ENCODE measurements at places on chromosomes 4 and X. TPM values are rescaled to one million over a fixed set of nuclear protein-coding genes. Genes with fewer than 3 reads are reported as not detected.
A peak's percentile ranks its signal among the peaks of the same experiment; 100 is the strongest.

RASSF6 gene
- polyA plus RNA-seq = 0.12 TPM

PLK4 gene
- 8.8 TPM for polyA plus RNA-seq

HSD17B10 gene
- 58.5 TPM for polyA plus RNA-seq

HTN3 gene
- not detected for polyA plus RNA-seq

PAGE3 gene
- not detected for polyA plus RNA-seq

UGT2B10 gene
- polyA plus RNA-seq = not detected

CHRNA9 gene
- polyA plus RNA-seq = 0.09 TPM

S100G gene
- not detected for polyA plus RNA-seq

DUX4 gene
- 0.58 TPM for polyA plus RNA-seq

HTRA3 gene
- 46.2 TPM for polyA plus RNA-seq

PCYT1B gene
- polyA plus RNA-seq = 1.2 TPM

GRCh38 chr4:82710197-82710929 is 88.2 kb downstream of the SCD5 start:
- DNase-seq = no peak

- no peak for DNase-seq
Measured at GRCh38 chr4:176897226-176897625, 104.5 kb upstream of the VEGFC start.

DNA sequence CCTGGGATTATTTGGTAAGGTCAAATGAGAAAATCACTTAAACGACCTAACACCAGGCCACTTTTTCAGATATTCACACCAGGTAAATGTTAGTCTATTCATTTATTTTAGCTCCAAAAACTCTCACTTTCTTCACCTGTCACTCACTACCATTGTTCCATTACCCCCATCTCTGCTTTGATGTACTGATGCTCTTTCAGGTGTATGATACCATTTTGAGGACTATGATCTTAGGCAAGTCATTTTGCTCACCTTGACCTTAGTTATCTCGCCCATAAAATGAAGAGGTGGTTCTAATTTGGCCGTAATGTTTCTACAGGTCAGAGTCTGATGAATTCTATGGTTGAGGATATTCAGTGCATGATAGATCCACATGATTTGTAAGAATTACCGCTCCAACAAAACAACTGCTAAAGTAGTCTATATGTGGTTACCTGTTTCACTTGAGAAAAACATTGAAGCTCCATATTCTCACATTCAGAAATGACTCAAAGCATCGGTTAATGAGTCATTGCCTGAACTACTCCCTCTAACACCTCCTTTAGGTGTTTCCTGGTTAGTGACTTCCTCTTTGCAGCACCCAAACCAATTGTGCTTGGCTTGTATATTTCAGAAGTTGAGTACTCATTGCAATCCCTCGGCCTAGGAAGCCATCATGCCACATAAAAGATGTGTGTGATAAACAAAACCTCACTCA is 4.5 kb downstream of the DTHD1 start:
- DNase-seq = no peak

DNA sequence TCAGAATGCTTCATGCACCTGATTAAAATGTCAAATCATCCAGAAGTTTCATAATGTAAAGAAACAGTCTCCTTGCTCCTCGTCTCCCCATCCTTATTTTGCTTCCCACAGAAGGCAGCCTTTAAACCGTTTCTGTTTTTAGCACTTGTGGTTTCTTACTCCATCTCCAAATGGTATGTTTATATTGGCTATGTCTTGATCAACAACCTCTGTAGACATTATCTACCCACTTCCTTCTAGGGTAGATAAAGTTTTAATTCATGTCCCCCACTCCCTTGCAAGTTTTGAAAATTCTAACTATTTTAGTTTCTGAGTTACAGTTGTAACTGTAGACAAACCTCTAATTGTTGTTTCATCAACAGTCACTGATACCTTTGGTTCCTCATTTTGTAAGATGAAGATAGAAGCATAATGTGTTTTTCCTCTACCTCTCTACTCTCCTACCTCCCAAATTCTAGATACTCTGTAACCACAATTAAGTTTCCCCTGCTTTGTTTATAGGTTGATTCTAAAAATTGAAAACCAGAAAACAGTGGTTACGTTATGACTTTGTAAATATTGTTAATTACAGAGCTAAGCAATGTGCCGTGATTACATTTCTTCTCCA is 291.7 kb upstream of the GATB start:
- DNase-seq = no peak

DNA sequence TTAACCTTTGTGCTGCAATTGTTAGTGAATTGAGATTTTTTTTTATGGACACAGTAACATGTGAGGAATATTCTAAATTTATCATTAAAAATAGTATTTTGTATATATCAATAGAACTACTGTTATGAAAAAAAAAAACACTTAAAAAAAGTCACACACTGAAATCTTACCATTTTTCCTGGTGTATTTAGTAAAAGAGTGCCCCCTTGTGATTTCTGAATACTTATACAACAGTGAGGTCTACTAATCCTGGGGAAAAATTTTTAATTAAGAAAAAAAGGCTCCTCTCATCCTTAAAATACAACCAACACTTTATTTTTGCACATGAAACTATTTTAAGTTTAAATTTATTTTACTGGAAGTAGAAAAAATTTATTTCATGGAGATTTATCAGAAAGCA is 56.4 kb upstream of the SPOCK3 start:
- no peak for DNase-seq

DNA sequence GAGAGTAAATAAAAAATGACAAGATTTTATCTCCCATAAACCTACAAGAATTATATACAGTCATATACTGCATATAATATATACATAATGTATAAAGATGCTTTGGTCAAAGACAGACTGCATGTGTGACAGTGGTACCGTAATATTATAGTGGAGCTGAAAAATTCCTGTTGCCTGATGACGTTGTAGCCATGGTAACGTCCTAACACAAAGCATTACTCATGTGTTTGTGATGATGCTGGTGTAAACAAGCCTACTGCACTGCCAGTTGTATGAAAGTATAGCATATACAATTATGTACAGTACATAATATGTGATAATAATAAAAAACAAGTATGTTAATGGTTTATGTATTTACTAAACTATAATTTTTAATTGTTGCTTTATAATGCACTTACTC is 245.2 kb upstream of the CENPE start:
- DNase-seq = peak; percentile 6

DNA sequence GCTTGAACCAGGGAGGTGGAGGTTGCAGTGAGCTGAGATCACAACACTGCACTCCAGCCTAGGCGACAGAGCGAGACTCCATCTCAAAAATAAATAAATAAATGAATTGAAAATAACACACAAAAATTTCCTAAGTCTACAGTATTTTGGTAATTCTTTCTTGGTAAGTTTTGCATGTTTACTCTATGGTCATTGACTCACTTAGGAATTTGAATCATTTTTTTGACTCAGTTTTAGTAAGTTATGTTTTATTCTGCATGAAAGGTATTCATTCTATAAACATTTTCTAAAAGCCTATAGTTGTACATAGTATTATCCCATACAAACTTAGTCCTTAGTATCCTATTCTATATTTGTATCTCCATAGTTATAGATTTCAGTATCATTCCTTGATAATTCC is 772.9 kb upstream of the SLIT2 start:
- no peak for DNase-seq

- no peak for DNase-seq
Measured at GRCh38 chrX:150635952-150636351, 57.2 kb upstream of the MTMR1 start.
